ENCODE measurements at places on chromosomes 1 and 21.

- no peak for DNase-seq
Measured at GRCh38 chr21:35520856-35521255, 471.8 kb upstream of the RUNX1 start.

DNA sequence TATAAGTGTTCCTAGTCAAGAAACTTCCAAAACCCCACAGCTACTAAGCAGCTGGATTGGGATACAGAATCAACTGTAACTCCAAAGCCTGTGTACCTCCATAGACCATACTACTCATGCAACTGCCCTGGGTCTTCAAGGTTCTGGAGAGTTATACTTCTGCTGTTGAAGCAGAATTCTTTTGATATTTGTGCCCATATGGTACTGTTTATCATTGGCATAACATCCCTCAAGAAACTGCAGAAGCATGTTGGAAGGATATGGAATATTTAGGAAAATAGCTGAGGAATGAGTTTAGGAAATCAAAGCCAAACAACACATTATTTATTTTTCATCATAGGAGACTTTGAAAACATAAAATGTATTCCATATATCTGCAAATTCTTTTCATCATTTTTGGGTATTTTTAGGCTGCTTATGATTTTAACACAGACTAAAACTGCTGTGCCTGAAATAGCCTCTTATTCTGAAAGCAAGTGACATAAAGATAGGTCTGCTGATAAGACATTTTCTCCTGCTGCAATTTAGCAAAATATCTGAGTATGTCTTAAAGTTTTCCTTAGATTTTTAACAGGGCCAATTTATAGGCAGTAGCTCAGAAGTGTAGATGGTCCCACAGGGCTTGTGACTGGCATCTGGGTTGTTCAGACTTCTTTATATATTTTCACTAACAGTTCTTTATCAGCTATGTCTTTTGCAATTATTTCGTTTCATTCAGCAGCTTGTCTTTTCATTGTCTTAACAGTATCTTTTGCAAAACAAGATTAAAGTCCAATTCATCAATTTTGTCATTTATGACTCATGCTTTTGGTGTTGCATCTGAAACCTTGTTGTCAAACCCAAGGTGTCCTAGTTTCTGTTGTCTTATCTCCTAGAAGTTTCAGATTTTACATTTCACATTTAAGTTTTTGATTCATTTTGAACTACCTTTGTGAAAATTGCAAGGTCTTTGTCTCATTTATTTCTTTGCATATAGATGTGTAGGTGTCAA, 41.1 kb upstream of the ZNF124 start:
- no peak for DNase-seq

DNA sequence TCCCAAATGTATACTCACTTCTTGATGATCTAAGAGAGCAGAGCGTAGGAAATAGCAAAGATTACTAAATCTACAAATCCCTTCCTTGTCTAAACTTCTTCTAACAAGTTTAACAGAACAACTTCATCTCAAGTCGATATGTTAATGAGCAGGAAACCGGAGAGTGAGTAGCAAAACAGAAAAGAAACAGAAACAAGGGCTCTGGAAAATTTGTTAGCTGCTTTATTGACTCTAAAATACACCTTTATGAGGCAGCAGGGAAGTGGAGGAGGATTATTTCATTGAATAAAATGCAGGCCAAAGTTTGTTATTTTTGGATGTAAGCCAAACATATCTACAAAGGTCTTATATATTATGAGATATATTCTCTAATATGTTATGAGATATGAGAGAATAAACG, 192.4 kb downstream of the LRRIQ3 start:
- DNase-seq = no peak

DNA sequence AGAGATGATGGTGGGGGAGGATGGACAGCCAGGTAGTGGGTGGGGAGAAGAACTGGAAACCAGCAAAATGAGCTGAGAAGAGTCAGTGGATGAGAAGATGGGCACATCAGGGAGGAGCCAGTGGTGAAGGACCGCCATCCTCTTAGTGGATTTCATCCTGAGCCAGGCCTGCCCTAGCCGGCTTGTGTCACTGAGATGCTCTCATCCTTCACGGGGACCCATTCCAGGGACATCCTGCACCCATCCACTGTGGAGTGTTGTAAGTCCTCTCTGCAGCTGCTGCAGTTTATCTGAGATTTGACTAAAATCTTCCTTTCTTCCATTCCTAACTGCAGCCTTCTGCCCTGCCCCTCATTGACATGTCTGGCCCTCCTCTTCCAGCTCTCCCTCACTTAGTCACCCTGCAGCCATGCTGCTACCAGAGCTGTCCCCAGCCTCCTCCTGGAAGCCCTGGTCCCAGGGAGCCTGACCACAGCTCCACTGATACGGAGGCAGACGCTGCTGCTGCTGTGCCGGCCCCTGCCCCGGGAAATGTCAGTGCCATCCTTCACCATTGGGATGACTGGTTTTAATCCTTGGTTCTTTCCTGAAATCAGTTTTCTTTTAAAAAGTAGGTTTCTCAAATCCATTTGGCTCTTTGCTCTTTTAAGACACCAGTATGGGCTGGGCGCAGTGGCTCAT, 33.2 kb downstream of the STUM start:
- DNase-seq = no peak

- no peak for DNase-seq
Measured at GRCh38 chr1:83559129-83559840, 439.6 kb downstream of the TTLL7 start.

DNA sequence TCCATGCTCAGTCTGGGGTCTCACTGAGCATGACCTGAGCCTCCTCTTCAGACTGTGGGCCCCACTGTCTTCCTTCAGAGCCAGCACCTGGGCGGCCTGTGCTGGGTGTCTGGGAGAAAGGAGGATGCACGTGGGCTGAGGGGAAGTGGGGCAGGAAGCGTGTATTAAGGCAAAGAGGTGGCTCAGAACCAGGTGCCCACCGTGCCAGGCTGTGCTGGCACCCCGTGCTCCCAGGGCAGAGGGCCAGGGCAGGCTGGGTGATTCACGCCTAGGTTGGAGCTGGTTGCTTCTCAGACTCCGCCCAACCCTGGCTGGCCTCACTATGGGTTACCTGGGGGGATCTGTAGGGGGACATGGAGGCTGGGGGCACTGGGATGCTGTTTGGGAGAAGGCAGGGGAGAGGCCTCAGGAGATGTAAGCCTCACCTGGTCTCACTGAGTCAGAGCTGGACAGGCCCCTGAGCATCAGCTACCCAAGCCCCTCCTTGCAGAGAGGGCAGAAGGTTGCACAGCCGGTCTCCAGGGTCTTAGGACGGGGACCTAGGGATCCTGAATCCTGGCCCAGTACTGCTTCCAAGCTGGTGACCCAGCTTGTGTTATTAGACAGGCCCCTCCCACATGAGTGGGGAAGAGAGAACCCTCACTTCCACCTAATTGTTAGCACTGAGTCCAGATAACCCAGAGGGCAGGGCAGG, 18.6 kb upstream of the PADI1 start:
- no peak for DNase-seq

GRCh38 chr1:94863919-94864318, 43.8 kb downstream of the SLC44A3 start:
- peak; percentile 53 for DNase-seq

GRCh38 chr1:201575912-201576311, 37.0 kb downstream of the NAV1 start:
- DNase-seq = no peak

DNA sequence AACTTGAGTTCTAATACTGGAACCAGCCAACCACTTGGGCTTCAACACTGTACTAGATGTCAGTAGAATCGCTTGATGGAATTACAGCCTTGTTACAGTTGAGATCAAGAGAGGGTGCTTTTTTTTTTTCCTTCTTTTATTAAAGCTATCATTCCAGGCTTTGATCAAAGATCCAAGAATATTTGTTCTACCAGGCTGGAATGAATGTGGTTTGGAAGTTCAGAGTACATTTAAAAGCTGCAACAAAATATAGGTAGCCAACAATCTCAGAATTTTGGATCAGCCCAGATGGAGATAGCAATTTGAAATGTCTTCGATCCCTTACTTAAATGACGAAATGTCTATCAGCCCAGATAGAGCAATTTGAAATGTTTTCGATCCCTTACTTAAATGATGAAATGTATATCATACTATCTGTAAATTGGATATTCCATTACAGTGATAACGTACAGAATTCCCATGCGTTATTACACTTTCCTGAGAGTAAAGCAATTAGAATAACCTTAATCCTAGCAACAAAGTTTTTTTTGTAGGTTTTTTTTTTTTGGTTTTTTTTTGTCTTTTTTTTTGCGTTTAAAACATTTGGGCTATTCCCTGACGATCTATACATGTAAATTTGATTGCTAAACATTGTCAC, 3.6 kb downstream of the ZNF281 start:
- DNase-seq = no peak

- DNase-seq = peak; percentile 45
Measured at GRCh38 chr1:91166106-91166712, 144.4 kb upstream of the ZNF644 start.

- no peak for DNase-seq
Measured at GRCh38 chr1:89407360-89407759, 43.5 kb downstream of the GBP6 start.

- DNase-seq = no peak
Measured at GRCh38 chr1:99534638-99534930, 111.3 kb upstream of the PALMD start.

DNA sequence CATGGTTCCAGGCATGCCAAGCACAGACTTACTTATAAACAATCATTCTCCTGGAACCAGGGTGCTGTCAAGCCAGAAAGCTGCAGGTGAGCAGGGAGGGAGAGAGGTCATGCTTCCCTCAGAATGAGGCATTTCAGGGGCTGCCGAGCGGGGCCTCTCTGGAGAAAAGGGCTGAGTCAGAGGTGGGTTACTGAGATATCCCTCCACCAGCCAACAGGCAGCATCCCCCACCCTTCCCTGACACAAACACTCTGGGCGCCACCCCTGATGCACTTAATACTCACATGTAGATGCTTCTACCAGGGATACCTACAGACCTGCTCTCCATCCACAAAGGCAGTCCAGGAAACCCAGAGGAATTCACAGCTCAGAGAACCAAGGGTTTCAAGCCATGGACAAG, 13.1 kb downstream of the STK40 start:
- no peak for DNase-seq

DNA sequence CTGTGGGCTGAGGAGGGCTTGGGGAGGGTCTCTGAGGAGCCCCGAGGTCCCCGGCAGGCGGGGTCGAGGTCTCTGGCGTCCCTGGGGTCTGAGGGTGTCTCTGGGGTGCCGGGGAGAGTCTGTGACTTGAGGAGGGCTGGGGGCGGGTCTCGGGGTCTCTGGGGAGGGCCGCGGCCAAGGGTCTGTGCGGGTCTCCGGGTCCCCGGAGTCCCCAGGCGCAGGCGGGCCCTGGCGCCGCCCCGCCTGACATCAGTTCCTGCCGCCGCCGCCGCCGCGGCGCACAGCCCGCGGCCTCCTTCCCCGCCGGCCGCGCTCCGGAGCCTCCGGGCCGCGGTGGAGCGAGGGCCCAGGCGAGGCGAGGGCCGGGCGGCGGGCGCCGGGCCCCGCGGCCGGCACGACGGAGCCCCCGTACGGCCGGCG, at the start of gene PLEKHM2:
Gene PLEKHM2 (plus strand): TSS at position 279 of the 420 bp plus-strand sequence. CDS start 239 bp downstream, outside the sequence.
- no peak for DNase-seq

DNA sequence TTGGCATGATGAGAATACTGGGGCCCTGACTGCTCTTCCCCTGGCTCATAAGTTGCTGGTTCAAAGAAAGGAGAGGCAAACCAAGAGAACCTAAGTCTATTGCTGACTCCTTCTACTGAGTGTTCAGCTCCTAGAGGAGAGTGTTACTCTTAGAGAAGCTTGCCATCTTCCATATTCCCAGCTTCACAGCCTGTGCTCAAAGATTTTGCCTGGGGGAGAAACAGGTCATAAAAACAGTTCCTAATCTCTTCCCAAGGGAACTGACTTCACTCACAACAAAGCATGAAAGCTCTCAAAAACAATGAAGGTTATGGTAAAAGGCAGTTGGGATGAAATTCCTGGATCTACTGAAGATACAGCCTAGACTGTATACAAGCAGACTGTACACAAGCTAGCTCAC, 37.1 kb downstream of the LRRC40 start:
- DNase-seq = no peak

GRCh38 chr1:212044851-212045250, 9.3 kb downstream of the DTL start:
- DNase-seq = no peak

DNA sequence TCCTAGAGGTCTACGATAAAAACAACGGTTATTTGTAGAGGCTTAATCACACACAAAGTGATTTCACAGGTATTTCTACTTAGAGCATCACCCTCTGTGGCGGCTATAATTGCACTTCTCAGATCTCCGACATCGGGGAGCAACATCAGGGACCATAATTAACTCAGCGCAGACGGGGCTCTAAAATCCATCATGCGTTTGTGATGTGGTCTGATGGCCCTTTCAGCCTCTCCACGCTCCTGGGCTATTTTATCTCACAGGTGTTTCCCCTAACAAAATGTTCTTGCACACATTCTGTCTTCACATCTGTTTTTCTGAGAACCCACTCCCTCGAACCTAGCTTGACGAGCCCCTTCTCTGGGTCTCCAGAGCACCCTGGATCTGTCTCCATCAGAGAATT, 146.3 kb upstream of the DUSP10 start:
- DNase-seq = no peak

GRCh38 chr1:31084782-31085569, 19.5 kb upstream of the PUM1 start:
- DNase-seq = no peak

DNA sequence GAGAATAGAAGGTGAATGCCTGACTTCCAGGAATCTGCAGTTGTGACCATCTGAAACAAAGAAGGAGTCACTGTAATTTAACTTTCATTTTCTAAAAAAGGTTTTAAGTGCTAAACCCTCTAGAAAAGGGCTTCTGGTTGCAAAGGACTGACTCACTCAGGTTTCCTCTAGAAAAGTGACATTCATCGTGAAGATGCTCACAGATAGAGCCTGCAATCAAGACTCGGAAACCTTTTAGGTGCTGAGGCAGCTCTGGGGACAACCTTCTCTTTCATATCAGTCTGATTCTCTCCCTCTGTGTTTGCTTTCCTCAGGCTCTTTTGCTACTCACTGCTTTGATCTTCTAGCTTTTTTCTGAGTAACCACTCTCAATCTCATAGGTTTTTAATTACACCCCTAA, 8.2 kb downstream of the BCL9 start:
- no peak for DNase-seq

DNA sequence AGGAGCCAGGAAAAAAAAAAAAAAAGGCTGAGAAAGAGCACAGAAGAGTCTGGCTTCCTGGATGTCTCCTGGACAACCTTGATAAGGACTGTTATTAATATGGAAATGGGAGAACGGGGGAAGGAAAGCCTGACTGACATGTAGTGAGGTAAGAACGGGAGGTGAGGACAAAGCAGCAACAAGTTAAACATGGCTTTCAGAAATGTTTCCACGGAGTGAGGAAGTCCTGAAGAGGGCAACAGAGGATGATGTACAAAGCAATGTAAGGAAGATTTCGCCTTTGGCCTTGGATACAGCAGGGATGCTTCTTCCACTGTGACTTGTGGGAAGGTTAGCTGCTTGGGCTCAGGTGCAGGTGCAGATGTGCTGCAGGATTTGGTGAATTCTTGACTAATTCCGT, 11.9 kb upstream of the NIBAN1 start:
- DNase-seq = no peak

- DNase-seq = no peak
Measured at GRCh38 chr1:155170806-155171205, 2.3 kb downstream of the KRTCAP2 start.

Data from COLO829 (cell line).